Cardiac septum (tissue), 1 donor: ENCODE measurements at places on chromosomes 13 and 19. TPM values are rescaled to one million over a fixed set of nuclear protein-coding genes. Genes with fewer than 3 reads are reported as not detected.

DNA sequence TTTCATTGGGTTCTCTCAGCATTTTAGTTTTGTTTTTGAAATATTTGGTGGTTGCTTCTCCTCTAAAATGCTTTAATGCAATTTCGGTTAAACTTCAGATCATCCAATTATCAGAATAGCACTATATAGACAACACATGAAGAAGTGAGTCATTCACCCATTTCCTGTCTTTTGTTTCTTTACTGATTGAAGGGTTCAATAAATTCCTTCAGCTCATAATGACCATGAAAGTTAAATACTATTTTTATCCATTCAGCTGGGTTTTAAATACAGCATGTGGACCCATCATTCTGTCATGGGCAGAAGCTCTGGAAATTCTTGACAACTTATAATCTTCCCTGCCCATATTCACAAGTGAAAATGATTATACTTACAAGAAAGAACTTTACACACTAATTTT is 187.2 kb downstream of the ITGBL1 start:
- DNase-seq = no peak

GRCh38 chr19:6249296-6249695 is 30.5 kb downstream of the MLLT1 start:
- no peak for DNase-seq

DNA sequence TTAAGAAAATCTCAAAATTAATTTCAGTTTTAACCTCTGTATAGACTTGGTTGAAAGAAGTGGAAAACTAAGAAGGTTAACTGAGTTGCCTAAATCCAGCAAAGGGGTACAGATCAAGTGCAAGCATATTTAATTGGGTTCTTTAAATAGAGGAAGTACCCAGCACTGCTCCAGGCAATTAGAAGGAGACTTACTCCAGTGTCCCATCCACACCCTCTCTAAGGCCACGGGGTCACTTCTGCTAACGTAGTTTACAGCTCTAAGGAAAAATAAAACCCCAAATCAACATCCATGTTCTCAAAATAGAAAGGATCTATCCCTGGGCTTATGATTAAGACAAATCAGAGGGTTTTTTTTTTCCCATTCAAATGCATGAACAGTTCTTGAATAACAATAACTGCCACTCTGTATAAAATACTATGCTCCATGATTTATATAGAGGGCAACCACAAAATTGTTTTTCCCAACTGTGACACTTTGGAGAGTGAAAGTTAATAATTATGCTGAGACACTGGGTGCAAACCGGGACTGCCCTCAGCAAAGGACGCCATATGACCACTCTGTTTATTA is 4.6 kb downstream of the FRY start:
- no peak for DNase-seq

The ZNF793 gene
- 8.3 TPM for total RNA-seq

The IGLON5 gene
- not detected for total RNA-seq

The GJB2 gene
- total RNA-seq = 0.46 TPM

- no peak for DNase-seq
Observed at GRCh38 chr13:109974354-109974753, 188.0 kb upstream of the IRS2 start.
